ENCODE measurements at places on chromosomes 2 and 18. TPM values are rescaled to one million over a fixed set of nuclear protein-coding genes. Genes with fewer than 3 reads are reported as not detected.

GRCh38 chr18:1026930-1027329, 122.3 kb downstream of the ADCYAP1 start:
- DNase-seq, result no peak

DNA sequence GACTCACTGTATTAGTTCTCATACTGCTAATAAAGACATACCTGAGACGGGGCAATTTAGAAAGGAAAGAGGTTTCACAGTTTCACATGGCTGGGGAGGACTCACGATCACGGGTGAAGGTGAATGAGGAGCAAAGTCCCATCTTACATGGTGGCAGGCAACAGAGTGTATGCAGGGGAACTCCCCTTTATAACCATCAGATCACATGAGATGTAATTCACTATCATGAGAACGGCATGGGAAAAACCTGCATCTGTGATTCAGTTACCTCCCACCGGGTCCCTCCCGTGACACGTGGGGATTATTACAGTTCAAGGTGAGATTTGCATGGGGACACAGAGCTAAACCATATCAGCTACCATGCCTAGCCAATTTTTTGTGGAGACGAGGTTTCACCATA, 168.2 kb downstream of the NEDD4L start:
- no peak for DNase-seq

The HPCAL1 gene
- total RNA-seq, result 60.3 TPM

DNA sequence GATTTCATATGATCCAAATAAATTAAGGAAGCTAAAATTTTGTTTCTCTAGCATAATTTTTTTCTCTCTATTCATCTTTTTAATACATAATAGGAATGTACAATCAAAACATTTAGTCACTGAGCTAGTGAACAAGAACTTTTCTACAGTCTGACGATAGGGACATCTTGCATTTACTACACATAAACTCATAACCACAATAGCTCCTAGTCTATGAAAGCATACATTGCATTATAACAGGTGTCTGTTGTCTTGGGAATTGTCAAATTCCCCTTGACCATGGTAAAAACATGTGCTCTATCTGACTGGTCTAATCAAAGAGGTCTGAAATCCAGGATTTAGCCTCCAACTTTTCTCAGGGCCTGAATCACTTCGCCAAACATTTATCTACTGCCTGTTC, 144.8 kb downstream of the FAM124B start:
- DNase-seq, result no peak

- no peak for DNase-seq
Observed at GRCh38 chr2:235979753-235980435, 188.3 kb downstream of the GBX2 start.

DNA sequence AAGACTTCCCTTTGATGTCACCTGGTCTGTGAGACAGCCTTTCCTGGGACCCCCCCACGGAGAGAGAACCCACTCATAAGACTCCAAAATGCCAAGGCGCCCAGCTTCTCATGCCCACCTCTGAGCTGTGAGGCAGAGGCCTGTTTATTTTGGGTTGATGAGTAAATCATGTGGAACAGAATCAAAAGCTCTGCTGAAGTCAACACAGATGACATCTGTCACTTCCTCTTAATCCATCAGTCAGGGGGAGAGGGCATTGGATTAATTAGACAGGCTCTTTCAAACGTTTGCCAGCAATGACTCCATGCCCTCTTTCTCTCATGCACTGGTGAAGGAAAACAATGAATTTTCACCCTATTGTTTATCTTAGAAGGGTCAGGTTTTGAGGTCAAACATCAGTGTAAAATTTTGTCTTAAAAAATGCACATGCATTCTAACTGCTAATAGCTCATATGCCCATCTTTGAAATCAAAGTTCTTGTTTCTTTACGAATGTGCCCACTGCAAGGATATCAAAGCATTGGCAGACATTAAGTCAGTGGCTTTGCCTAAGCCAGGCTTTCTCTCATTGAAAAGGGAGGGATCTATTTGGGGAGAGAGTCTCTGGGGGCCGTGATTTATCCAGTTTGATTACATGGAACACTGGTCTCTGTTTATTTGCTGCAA, 184.1 kb downstream of the ACKR3 start:
- no peak for DNase-seq

DNA sequence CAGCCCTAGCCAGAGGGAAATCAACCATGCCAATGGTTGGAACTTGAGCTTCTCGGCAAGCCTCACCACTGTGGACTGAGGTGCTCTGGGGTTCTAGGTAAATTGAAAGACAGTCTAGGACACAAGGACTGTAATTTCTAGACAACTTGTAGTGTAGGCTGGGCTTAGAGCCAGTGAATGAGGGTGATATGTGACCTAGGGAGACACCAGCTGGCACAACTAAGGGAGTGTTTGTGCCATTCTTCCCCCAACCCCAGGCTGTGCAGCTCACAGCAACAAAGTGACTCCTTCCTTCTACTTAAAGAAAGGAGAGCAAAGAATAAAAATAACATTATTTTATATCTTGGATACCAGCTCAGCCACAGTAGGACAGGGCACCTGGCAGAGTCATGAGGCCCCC, 1690.7 kb upstream of the TMEFF2 start:
- no peak for DNase-seq

DNA sequence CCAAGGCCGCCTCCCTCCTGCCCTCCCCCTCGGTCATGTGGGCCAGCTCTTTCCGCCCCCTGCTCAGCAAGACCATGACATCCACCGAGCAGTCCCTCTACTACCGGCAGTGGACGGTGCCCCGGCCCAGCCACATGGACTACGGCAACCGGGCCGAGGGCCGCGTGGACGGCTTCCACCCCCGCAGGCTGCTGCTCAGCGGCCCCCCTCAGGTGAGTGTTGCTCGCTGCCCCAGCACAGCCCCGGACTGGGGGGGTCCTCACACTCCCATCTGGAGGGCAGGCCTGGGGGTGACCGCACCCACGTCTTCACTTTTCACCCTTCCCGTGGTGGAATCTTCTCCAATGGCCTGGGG, 51.3 kb downstream of the NTSR2 start:
- DNase-seq, result no peak

DNA sequence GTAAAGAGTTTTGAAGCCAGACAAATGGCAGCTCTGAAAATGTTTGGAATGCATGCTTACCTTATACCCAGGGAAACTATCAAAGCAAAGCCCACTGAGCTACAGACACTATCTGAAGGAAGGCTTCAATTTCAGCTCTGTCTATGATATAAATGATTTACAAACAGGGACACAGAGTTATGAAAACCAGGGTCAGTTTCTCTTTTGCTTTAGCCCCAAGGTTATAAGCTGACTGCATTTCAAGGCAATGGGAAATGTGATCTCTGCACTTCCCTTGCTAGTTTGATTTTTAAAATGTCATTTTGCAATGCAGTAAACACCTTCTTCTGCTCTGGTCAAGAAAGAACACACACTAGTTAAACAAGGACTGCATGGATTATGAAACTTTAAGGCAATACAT, 65.2 kb upstream of the CCDC195 start:
- DNase-seq, result no peak

GRCh38 chr2:30252723-30253701, 21.7 kb downstream of the LBH start:
- DNase-seq, result no peak

- DNase-seq, result no peak
Observed at GRCh38 chr2:217839073-217839749, 163.6 kb downstream of the TNS1 start.

GRCh38 chr2:120936476-120937334, 201.0 kb downstream of the GLI2 start:
- DNase-seq, result no peak

DNA sequence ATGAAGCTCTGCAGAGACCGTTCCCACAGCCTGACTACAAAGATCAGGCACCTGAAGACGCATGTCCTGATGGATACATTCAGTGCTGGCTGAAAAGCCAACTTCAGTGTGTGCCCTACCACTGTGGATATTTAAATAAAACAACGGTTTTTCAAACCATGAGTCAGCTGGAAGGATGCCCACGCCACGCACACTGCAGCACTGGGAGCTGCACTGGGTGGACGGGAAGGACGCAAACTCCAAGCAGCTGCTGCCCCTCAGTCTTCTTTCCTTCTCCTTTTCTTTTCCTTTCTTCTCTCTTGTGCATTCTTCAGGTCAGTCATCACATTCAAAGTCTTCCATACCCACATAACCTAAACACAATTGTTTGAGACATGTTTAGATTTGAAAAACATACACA, 7.9 kb downstream of the TMEM18 start:
- DNase-seq, result peak; percentile 67

DNA sequence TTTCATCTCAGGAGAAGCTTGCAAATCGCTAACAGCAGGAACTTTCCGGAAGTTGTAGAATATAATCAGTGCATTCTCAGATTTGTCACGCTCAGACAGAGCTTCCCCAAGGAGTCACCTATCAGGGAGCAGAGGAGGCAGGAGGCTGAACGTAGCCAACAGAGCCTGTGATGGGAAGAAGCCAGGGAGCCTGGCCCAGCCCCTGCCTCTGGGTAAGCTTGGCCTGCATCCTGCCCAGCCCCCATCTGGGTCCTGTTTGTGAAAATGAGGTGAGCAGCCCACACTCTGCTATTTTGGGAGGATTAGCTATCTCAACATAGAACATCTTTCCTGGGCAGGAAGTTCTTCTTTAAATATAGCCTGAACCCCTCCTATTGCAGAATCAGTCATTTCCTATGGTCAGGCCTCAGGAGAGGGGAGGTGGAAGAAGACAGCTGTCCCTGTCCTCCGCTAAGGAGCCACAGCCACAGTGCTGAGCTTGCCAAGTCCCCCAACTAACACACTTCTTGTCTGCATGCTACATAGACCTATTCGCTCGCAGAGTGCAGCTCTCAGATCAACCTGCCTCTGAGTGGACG, 19.2 kb upstream of the PKDCC start:
- no peak for DNase-seq

The RIT2 gene
- total RNA-seq, result not detected

The TEX44 gene
- not detected for total RNA-seq

The SERPINB11 gene
- not detected for total RNA-seq

- DNase-seq, result no peak
Observed at GRCh38 chr2:98654699-98655495, 46.5 kb downstream of the UNC50 start.

- no peak for DNase-seq
Observed at GRCh38 chr18:50548160-50548559, 11.7 kb upstream of the MAPK4 start.

The DIPK1C gene
- not detected for total RNA-seq

DNA sequence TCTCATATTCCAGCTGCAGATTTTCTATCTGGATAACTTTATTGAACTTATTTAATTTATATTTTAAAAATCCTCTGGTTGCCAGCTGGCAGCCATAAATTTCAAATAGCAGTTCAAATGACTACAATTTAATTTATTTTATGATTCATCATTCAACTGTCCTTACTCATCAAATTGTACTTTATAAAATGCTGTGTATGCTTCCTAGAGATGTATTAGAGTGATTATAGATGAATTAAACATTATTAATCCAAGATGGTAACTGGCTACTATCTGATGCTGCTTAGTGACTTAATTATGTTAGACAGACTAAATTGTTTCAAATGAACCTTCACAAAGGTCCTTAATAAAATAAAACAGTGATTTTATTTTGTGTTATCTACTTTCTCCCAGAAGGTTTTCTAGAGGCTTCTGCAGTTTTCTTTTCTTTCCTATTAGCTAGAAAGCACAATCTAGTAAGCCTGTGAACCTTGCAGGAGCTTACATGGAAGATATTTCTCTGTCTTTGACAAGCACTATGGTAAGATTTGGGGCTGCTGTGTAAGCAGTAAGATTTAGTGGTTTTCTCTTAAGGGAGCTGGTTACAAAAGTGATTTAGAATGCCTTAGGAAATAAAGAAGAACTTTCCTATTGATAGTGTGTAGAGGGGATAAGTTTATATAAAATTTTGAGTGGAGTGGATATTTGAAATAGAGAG, 322.3 kb downstream of the FSIP2 start:
- DNase-seq, result no peak

- peak; percentile 18 for DNase-seq
Observed at GRCh38 chr2:241410739-241411176, 54.7 kb downstream of the FARP2 start.

DNA sequence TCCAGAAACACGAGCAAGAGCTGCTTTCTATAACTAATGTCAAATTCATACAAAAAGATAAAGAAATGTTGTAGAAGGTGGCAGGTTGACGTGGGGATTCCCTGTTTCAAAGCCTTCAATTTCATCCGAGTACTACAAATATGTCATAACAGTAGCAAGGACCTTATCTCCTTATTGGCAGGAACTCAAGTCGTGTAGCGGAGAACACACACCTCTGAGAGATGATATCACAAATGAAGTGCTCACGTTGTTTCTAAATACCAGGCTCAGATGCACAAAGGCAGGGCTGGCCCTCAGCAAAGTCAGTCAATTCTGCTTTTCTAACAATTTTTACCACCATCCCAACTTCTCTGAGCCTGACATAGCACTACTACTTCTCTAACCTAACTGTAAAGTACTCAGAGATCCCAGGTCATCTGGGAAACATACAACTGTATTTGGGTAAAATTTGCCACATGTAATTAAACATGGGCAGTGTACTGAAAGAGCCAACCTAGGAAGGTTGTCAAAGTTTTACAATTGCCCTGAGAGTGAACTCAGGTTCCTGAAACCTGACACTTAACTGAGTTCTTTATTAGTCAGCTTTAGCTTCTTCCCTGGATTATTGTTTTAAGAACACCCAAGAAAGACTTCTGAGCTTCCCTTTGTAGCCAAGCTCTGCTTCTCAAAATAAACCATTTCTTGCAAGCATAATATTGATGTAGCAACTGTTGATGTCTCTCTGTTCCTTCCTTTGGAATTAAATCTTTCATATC, 813.7 kb upstream of the ACVR2A start:
- no peak for DNase-seq

DNA sequence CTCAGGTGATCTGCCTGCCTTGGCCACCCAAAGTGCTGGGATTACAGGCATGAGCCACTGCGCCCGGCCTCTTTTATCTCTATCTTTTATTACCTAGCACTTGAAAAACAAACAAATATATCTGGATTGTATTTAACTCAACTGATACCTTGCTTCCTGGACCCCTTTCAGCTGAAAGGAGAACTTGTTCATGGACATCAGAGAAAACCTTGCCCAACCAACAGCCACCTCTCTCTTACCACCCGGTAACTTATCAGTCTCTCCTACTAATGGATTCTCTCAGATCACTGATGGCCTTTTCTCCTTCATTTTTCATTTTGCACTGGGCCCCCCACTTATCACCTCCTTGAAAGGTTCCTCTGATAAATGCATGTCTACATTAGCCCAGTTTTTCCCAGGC, 6.7 kb downstream of the RETSAT start:
- no peak for DNase-seq

DNA sequence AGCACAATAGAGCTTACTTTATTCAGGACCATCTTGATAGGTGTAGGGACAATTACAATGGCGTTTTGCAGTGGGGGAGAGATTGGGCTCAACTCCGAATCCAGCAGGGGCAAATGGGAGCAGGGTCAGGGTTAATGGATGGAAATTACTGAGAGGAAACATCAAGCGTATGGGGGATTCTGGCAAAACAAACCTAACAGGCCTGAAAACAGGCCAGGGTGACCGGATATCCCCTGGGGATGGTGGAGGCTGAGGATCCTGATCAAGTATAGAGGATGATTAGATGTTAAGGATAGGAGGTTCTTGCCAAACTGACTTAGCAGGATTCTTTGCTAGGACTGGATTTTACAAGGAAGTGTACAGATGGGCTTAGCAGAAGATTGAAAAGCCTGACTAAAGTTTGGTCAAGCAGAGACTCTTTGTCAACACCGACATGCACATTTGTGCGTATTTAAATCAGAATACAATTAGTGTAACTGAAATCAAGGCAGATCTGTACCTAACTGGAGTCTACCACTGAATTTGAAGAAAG, 54.5 kb upstream of the GPR45 start:
- no peak for DNase-seq

All from SJSA1 (cell line).